Suprapubic skin (tissue), 4 donors: ENCODE measurements at places on chromosomes 11 and 22. TPM values are rescaled to one million over a fixed set of nuclear protein-coding genes. Genes with fewer than 3 reads are reported as not detected.

The CYP2D6 gene
- total RNA-seq: 2.3 TPM

The SYT12 gene
- total RNA-seq: 0.38 TPM

The PTPRCAP gene
- total RNA-seq: 0.59 TPM

The DDTL gene
- total RNA-seq: 1.5 TPM

The SEPTIN5 gene
- 89.0 TPM for total RNA-seq

The IL10RA gene
- total RNA-seq: 3.3 TPM

The C11orf71 gene
- total RNA-seq: 10.3 TPM

The MPPED1 gene
- not detected for total RNA-seq

The RIC3 gene
- total RNA-seq: 43.1 TPM

The C11orf42 gene
- total RNA-seq: not detected

The CYTH4 gene
- total RNA-seq: 4.3 TPM

The INSC gene
- total RNA-seq: 0.32 TPM

The DEFB131B gene
- total RNA-seq: not detected

The RIMBP3B gene
- total RNA-seq: 0.13 TPM

The SCYL1 gene
- 73.9 TPM for total RNA-seq

The PES1 gene
- total RNA-seq: 57.1 TPM

The CNTF gene
- total RNA-seq: 3.5 TPM

The BAD gene
- 66.5 TPM for total RNA-seq

The IGLL5 gene
- not detected for total RNA-seq

The OR4D9 gene
- not detected for total RNA-seq

The C1QTNF5 gene
- 5.7 TPM for total RNA-seq

The MICALL1 gene
- total RNA-seq: 157 TPM

The CXCR5 gene
- not detected for total RNA-seq

The DGCR6 gene
- total RNA-seq: 11.2 TPM

The OR5B12 gene
- not detected for total RNA-seq

The OR6A2 gene
- not detected for total RNA-seq

The KDM4D gene
- 1.3 TPM for total RNA-seq

The CBLIF gene
- total RNA-seq: not detected

The KCNQ1OT1 gene
- total RNA-seq: 3.1 TPM

The CCDC116 gene
- total RNA-seq: 1.0 TPM

The POU2AF2 gene
- total RNA-seq: not detected

The GLYATL2 gene
- not detected for total RNA-seq

The CARD18 gene
- 26.0 TPM for total RNA-seq

The SSTR3 gene
- total RNA-seq: not detected

The RAC2 gene
- total RNA-seq: 1.9 TPM

The HEPN1 gene
- not detected for total RNA-seq

The TMPRSS5 gene
- 2.3 TPM for total RNA-seq

The NFAM1 gene
- 0.80 TPM for total RNA-seq

The RCOR2 gene
- total RNA-seq: 0.34 TPM

The P2RX6 gene
- 0.21 TPM for total RNA-seq

The TMEM45B gene
- 39.0 TPM for total RNA-seq

The SLC22A25 gene
- not detected for total RNA-seq

The INPP5J gene
- 2.5 TPM for total RNA-seq
